ENCODE measurements at places on chromosomes 4 and X. TPM values are rescaled to one million over a fixed set of nuclear protein-coding genes. Genes with fewer than 3 reads are reported as not detected.

RBM47 gene
- total RNA-seq, result 119 TPM

PRIMPOL gene
- total RNA-seq, result 11.3 TPM

USP17L17 gene
- total RNA-seq, result not detected

RNF150 gene
- total RNA-seq, result 19.3 TPM

STBD1 gene
- total RNA-seq, result 4.8 TPM

RPS6KA3 gene
- 81.4 TPM for total RNA-seq

CDKL5 gene
- total RNA-seq, result 37.3 TPM

PCDH19 gene
- 0.97 TPM for total RNA-seq

NPFFR2 gene
- not detected for total RNA-seq

DNA sequence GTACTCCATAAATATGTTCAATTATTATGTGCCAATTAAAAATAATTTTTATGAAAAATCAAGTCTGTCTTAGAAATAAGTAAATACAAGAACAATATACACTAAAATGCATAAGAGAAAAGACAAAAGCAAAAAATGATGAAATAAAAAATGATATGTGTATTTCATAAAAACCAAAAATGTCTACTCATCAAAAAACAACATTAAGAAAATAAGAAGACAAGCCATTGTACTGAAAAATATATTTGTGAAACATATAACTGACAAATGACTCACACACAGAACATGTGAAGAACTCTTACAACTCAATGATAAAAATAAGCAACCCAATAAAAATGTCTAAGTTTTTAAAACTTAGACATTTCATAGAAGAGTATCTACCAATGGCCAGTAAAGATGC lies 34.1 kb upstream of the ENOX2 start:
- DNase-seq, result no peak

DNA sequence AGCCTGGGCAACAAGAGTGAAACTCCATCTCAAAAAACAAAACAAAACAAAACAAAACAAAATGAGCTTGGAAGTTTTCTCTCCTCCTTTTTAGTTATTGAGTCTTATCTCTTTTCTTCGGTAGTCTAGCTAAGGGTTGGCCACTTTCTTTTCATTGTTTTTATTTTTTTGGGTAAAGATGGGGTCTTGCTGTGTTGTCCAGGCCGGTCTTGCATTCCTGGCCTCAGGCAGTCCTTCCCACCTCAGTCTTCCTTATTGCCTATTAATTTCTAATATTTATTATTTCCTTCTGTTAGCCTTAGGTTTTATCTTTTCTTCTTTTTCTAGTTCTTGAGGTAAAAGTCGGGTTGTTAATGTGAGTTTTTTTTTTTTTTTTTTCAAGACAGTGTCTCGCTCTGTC lies 16.4 kb downstream of the METAP1 start:
- no peak for DNase-seq

GRCh38 chr4:915595-915994 lies 16.5 kb downstream of the GAK start:
- DNase-seq, result peak; percentile 32

DNA sequence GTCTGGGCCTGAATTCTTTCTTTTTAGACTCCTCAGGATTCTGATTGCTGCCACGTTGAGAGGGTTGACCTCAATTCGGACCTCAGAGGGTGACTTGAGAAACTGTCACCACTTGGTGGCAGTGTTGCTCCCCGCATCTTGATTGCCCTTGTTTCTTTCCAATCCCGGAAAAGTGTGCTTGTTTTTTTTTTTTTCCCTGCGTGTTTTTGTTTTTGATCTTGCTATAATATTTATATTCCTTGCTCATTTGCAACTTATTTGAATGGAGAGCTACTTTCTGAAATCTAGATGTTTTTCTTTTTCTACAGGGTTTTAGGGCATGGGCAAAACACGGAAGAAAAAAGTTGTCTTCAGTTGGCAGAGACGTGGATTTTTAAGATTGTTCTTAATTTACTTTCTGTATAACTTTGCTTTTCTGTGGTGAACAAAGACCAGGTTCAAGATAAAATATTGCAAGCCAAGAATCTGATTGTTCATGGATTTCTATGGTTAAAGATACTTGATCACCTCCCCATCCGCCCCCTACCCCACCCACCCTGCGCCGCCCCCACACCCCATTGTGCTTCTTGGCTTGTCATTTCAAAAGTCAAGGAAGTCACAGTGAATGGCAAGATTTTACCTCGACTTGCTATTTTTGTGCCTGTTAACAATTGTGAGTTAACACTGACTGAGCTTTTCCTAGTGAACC lies 102.0 kb downstream of the PTTG2 start:
- DNase-seq, result peak; percentile 93

- DNase-seq, result no peak
Observed at GRCh38 chr4:95963456-95963855, 123.6 kb downstream of the PDHA2 start.

DNA sequence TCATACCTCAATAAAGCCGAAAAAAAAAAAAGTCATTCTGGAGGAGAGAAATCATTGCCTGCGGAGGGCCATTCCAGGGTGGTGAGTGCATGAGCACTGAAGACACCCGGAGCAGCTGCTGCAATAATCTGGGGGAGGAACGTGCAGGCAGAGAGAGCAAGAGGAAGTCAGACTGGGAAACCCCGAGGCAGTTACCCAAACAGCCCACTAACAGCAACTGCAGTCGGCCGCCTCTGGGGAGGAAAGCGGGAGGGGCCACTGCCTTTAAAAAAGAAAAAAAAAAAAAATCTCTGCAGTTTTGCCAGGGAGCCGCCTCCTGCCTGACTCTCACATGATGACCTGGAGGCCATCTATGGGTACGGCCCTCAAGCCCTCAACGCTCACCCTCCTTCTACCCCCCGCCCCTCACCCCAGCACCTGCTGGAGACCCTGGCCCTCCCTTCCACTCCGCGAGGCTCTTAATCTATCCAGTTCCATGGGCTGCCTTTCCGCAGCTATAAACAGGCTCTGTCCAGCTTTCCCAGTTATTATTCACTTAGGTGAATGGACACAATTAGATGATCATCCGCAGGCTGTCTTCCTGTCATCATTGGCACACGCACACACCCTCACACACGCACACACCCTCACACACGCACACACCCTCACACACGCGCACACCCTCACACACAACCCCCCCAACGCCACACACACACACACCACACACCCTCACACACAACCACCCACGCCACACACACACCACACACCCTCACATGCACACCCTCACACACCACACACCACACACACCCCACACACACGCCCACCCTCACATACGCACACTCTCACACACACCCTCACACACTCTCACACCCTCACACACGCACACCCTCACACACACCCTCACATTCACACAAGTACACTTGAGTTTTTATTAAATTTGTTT lies 3.4 kb upstream of the AVPR2 start:
- peak; percentile 49 for DNase-seq

DNA sequence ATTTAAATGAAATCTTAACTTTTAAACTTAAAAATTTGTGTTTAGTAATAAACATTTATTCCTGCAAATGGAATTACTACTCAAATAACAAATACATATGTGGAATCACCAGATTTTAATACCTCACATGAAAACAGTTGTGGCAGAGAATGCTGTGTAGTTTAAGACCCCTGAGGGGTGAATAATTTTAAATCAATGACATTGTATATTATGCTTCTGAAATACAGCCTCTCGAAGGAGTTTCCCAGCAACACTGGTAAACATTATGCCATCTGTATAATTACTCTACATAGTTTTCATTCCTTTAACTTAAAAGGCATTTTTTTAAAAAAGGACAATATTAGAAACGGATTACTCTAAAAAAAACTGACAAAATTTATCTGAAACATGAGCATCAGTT lies 2313.3 kb downstream of the ARAP2 start:
- DNase-seq, result no peak

DNA sequence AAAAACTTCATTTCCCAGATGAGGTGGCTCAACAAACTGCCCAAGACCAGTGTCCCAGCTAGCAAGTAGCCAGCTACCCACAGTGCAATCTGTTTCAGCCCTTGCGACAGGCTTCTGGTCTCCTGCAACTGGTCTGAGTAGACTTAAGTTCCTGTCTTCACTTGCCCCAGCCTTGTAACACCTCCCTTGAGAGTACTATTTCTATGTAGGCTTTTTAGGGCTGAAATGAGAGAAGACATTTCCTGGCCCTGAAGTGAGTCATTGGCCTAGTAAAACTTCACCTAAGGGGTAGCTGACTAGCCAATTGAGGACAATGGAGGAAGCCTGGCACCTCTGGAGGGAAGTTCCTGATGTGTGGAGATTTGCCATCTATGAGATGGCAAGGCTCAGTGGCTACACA lies 80.1 kb upstream of the STIM2 start:
- DNase-seq, result no peak

GRCh38 chr4:36099509-36099908 lies 144.8 kb downstream of the ARAP2 start:
- DNase-seq, result no peak

DNA sequence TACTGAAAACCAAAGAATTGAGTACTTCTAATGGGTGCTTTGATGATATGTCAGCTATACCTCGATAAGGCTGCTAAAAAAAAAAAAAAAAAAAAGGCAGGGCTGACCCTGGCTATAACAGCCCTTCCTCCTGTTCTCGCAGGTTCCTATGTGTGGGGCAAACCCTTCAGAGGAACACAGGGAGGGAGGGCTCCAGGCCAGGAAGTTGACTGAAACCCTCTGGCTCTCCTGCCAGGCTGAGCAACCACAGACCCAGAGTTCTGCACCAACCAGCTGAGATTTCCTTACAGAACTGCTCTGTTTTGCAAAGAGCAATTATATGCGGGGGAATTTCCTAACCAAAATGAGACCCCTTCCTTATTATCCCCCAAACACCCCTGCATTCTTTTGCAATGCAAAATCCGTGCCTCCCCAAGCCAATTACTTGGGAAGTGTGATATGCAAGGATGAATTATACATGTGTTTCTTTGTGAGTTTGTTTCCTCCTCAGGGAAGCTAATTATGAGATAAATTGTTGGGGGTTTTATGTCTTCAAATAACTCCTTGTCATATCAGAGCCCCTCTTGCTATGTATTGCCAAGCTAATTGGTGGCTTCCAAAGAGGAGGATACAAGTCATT lies 45.6 kb downstream of the PDHA1 start:
- DNase-seq, result no peak

- no peak for DNase-seq
Observed at GRCh38 chr4:40199999-40200874, 3.4 kb downstream of the RHOH start.

GRCh38 chr4:7289589-7289988 lies 97.3 kb downstream of the SORCS2 start:
- DNase-seq, result no peak

DNA sequence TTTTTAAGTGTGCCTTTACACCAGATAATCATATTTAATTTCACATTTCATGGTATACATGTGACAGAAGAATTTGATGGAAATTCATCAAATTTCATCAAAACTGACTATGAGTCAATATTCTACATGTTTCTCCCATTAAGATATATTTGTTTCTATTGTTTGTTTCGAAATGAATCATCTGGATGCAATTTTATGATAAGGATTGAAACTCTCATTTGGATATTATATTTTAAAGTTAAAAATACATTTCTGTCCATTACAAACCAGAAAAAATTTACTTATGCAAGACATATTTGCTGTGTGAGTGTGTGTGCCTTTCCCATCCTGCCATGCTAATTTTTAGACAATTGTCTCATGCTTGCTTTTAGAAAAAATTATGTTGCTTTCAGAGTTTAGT lies 52.2 kb downstream of the SULT1B1 start:
- DNase-seq, result no peak

DNA sequence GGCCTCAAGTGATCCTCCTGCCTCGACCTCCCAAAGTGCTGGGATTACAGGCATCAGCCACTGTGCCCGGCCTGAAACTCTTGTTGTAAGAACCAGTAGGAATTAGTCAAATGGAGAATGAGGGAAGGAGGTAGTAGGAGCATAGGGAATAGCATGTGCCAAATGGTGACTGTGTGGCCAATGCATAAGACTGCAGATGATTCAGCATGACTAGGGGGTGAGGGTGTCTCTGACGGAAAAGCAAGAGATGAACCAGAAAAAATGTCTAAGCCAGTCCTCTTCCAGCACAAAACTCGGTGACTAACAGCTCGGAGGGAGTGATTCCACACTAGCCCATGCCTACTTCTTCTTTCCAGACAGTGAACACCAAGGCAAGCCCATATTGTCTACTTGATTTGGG lies 58.2 kb upstream of the DUSP21 start:
- no peak for DNase-seq

DNA sequence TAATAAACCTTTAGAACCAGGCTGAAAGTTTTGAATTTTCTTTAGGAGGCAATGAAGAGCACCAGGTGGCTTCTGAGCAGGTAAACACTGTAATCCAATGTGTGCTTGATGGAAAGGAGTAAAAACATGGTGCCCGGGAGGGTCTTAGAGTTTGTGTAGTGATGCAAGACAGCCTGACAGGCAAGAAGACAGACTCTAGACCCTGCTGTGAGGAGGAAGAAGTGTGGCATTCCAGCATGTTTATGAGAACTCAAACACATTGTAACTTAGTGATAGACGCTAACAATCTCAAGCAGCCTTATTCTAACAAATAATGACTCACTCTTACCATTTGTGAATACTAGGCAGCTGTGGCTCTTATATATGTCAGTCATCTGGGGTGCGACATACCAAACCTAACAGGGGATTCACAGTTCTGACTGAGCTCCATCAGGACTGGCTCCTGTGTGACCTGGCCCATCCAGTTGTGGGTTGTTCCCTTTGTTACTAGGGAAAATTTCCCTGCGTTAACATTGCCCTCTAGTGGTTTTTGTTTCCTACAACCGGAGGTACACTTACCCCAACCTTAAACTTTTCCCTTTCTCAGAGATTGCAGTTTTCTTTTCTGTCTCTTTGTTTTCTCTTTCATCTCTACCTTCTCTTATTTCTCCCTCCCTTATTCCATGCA lies 53.8 kb downstream of the VSIG4 start:
- peak; percentile 69 for DNase-seq

DNA sequence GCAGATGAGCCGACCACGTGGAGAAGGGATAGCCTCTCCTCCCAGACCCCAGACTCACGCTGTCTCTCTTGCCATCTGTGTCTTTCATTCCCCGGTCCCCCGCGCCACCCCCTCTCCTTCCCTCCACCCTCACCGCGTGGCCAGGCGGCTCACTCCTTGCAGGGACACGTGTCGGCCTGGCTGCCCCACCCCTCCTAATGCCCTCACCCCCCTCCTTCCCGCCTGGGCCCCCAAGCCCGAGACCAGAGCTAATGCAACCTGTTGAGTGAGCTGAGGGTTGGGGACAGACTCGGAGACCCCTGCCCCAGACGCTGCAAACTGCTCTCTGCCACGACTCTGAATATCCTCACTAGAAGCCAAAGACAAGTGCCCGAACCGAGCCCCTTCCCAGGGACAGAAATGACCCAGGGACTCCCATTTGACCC lies 1.8 kb downstream of the SLC38A5 start:
- peak; percentile 34 for DNase-seq

DNA sequence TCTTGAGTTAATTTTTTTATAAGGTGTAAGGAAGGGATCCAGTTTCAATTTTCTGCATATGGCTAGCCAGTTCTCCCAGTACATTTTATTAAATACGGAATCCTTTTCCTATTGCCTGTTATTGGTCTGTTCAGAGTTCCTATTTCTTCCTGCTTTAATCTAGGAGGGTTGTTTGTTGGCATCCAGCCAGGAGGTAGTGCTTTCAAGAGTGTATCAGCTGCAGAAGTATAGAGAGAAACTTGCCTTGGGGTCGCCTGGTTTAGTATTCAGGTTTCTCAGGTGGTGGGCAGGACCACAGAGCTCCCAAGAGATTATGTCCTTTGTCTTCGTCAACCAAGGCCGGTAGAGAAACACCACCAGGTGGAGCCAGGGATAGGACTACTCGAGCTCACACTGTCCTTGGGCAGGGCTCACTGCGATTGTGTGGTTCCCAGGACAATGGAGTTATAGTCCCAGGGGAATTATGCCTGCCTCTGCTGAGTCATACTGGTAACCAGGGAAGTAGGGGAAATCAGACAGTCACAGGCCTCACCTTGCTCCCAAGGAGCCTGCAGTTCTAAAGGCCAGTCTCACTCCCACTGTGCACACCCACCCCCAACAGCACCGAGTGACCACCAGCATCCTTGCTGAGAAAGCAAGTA lies 168.1 kb downstream of the VSIG4 start:
- DNase-seq, result peak; percentile 1
